Glutamatergic neuron (in vitro differentiated cells): ENCODE measurements at places on chromosomes 11 and 22. TPM values are rescaled to one million over a fixed set of nuclear protein-coding genes. Genes with fewer than 3 reads are reported as not detected.

GRCh38 chr11:34481307-34481706 is 32.3 kb downstream of the ELF5 start:
- no peak for DNase-seq

DNA sequence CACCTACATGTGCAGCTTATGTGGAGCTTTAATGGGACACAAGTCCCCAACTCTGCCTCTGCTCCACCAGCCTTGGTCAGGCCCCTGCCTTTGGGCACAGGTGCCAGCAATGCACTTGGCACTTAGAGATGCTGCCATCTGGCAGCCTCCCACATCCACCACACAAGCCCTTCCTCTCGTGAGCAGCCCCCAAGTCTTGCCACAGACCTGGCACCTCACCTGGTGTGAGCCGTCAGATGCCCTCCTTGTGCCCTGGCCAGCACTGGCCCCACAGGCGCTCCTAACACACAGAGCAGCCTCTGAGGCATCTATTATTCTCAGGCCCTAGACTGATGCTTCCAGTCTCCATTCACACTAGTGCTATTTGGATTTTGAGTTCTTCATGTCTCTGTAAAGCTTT is 24.5 kb upstream of the SERPIND1 start:
- DNase-seq = no peak

- no peak for DNase-seq
These were observed 27.2 kb downstream of the GRAMD1B start for GRCh38 chr11:123457187-123457770.

DNA sequence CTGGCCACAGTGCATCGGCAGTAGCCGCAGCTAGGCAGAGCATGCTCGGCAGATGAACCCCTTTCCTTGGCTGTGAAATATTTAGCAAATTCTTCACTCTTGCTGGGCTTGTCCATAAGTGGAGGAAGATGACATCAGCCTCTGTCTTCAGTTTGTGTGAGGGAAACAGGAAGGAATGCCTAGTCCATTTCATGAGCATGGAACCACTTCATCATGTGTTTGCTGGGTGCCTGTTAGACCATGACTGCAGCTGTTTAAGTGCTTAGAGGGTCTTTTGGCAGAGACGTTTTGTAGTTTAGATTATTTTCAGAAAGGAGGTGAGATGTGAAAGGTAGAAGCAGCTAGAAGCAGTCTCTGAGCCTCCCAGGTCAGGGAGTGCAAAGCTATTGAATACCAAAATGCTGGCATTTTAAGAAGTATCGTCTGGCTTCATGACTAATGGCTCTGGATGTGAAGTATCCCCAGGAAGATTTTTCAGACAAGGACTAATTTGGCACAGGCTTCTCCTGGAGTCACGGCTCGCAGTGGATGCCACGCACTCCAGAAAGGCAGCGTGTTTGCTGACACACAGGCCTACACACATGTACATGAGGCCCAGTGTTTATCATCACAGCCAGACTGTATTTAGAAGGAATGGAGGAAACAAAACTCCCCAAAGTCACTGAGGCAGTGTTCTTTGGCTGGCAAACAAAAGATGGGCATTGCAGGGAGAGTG is 43.1 kb upstream of the GRAMD1B start:
- no peak for DNase-seq

GRCh38 chr11:110850846-110851245 is 138.6 kb upstream of the ARHGAP20 start:
- no peak for DNase-seq

GRCh38 chr11:105840391-105840790 is 181.6 kb downstream of the MSANTD4 start:
- no peak for DNase-seq

GRCh38 chr22:20383538-20383937 is 10.4 kb upstream of the ZNF74 start:
- no peak for DNase-seq

- no peak for DNase-seq
These were observed 51.5 kb upstream of the MTNR1B start for GRCh38 chr11:92917927-92918326.

- no peak for DNase-seq
These were observed 67.9 kb upstream of the GRAMD1B start for GRCh38 chr11:123362186-123362585.

GRCh38 chr11:59552844-59553243 is 41.5 kb downstream of the OR4D9 start:
- DNase-seq = no peak

GRCh38 chr11:104028476-104029263 is 7.8 kb upstream of the DDI1 start:
- DNase-seq = no peak

DNA sequence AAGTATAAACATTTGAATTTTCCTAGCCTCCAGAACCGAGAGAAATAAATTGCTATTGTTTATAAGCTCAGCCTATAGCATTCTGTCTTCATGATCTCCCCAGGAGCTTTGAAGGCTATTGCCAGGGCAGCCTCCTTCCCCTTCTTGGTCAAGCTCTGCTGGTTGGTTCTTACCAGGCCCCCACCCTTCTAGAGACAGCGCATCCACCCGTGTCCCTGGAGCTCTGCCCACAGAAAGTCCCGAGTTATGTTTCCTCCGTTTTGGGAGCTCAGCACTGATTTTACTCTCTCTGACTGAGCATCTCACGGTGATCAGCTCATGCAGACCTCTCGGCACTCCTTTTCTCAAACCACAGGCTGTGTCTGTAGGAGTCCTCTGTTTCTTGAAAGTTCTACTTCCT is 123.8 kb upstream of the SORL1-AS1 start:
- no peak for DNase-seq

- DNase-seq = no peak
These were observed 68.2 kb downstream of the ENDOD1 start for GRCh38 chr11:95157824-95158223.

GRCh38 chr11:117766576-117766975 is 30.4 kb downstream of the DSCAML1 start:
- DNase-seq = no peak

- no peak for DNase-seq
These were observed 34.9 kb upstream of the ACER3 start for GRCh38 chr11:76825726-76826396.

- DNase-seq = no peak
These were observed 3.7 kb upstream of the CARNS1 start for GRCh38 chr11:67411785-67412152.

DNA sequence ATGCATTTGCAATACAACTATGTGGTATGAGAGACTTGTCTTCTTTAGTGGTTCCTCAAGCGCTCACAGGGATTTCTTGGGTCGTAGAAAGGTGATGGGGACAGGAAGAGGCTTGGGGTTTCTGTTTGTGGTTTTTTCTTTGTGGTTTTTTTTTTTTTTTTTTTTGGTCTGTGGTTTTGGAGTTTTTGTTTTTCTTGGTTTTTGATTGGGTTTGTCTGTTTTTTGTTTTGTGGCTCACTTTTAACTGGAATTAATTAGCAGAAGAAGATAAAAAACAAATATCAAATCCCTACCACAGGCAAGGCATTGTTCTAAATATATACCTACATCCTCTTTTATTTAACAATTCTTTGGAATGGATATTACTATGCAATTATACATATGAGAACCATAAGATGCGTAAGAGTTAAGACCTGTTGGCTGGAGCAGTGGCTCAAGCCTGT is 5.5 kb downstream of the TTC28 start:
- DNase-seq = no peak

- no peak for DNase-seq
These were observed 29.3 kb downstream of the KIAA0930 start for GRCh38 chr22:45211435-45211834.

GRCh38 chr11:43948341-43949225 is 6.1 kb downstream of the C11orf96 start:
- no peak for DNase-seq

GRCh38 chr11:725624-726202 is 19.7 kb downstream of the EPS8L2 start:
- DNase-seq = no peak

DNA sequence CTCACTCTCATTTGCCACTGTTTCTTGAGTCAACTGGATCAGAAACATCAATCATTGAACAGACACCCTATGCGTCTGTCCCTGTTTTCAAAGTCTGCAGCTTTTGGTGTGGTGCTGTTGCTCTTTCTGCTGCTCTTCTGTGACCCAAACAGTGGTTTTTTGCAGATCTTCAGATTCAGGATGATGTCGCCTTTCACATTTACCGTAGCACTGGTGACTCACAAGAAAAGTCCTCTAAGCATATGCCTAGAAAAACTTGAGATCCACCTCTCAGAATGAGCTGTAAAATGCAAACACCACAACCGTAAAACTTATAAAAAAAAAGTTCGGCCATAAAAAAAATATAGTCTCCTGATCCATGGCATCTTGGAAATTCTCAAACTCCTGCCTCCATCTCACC is 400.4 kb downstream of the NTM start:
- DNase-seq = no peak

- no peak for DNase-seq
These were observed 7.8 kb upstream of the NFAM1 start for GRCh38 chr22:42439821-42440674.

DNA sequence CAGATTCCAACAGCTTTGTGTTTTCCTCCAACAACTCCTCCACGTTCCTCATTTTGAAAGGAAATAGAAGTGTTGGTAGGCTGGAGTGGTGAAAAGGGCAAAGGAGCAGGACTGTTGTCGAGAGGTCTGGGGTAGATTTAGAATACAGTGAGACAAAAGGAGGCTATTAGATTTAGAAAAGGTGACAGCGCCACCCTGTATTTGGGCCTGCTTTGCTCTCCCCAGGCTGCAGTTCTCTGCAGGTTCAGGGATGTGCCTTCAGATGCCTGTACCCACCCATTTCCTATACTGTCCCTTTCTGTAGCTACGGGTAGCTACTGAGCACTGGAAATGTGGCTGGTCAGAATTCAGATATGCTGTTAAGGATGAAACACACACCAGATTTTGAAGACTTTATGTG is 20.8 kb downstream of the MMP13 start:
- no peak for DNase-seq

DNA sequence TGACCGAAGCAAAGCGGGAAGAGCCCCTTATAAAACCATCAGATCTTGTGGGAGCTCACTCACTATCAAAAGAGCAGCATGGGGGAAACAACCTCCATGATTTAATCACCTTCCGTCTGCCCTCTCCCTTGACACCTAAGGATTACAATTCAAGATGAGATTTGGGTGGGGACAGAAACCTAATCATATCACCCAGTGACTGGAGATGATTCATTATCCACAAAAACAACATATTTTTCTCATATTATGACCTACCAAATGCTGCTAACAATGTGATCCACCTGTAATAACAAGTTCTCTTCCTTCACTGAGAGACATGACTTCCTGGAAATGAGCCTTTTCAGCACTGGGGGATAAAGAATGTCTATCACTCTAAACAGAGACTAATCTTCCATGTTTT is 23.4 kb upstream of the HEPHL1 start:
- DNase-seq = no peak

GRCh38 chr11:11401960-11402535 is 49.0 kb upstream of the CSNK2A3 start:
- DNase-seq = no peak

- no peak for DNase-seq
These were observed 17.7 kb downstream of the CBL start for GRCh38 chr11:119223856-119224255.

GRCh38 chr22:47126344-47126811 is 363.9 kb downstream of the TBC1D22A start:
- peak; percentile 14 for DNase-seq

DNA sequence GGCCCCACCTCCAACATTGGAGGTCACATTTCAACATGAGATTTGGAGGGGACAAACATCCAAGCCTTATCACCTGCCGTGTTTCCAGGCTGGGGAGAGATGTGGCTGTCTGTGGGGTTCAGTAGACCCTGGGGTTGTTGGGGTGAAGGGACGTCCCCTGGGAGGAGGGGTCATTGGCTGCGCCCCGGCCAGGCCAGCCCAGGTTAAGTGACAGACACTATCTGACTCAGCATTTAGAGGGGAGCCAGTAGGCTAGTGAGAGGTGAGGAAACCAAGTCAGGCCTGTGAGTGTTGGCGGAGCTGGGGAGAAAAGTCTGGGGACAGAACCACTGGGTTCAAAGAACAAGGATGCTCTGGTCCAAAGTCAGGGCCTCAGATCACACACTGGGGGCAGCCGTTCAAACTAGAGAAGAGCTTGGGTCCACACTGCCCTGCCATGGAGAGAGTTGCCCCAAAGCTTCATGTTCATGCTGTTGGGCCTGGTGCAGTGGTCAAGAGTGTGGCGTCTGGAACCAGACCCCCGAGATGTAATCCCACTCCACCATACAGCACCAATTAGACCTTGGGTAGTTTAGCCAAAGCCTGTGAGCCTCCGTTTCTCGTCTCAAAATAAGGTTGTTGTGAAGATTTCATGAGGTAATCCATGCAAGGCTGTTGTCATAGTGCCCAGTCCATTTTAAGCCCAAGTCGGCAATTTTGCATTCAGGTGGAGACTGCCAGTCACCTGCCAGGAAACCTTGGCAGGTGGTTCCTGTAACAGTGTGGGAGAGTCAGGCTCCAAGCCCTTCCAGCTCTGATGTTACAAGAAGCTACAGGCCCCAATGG is 1289.6 kb downstream of the TBC1D22A start:
- no peak for DNase-seq

DNA sequence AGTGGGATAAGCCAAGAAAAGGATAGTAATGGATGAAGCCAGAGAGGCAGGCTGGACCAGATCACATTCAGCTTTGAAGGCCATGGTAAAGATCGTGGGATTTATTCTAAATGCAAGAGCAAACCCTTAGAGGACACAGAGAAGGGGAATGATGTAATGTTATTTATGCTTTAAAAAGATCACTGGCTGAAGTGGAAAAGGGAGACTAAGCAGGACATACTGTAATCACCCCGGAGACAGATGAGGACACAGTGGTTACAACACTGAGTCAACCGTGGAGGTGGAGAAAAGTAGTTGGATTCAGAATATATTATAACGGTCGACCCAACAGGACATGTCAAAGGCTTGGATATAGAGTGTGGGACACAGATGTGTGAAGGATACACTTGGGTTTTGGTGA is 38.5 kb downstream of the CDON start:
- DNase-seq = no peak

GRCh38 chr22:38481162-38481870 is 13.4 kb downstream of the KDELR3 start:
- no peak for DNase-seq

GRCh38 chr11:108565653-108566052 is 27.9 kb downstream of the EXPH5 start:
- DNase-seq = no peak

DNA sequence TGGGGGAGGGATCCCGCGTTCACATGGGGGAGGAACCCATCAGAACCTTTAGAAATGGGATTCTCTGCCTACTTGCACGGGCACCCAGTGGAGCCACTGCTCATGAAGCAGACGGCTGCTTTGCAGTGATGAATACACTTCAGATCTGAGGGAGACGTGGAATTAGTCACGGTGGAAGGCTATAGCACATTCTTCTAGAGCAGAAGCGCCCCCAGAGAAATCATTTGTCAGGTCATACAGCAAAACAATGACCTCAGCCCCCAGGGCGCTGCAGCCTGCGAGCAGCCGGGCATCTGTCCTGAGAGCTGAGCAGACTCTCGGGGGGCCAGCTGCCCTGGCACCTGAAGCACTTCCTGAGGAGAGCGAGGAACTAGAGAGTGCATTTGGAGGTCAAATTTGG is 12.7 kb downstream of the TP53AIP1 start:
- DNase-seq = peak; percentile 76

The XKR3 gene
- not detected for total RNA-seq

The PGA5 gene
- not detected for total RNA-seq

The TUBA8 gene
- 3.7 TPM for total RNA-seq

The MICAL2 gene
- total RNA-seq = 4.4 TPM

The OR52K2 gene
- total RNA-seq = not detected

The OR10A5 gene
- total RNA-seq = not detected

The PTPRCAP gene
- total RNA-seq = 2.1 TPM

The SCGB1C1 gene
- not detected for total RNA-seq

The SCO2 gene
- 4.8 TPM for total RNA-seq

The KRTAP5-5 gene
- total RNA-seq = not detected

The FGF4 gene
- 0.37 TPM for total RNA-seq

The STK33 gene
- total RNA-seq = 8.5 TPM

The LARGE1 gene
- total RNA-seq = 81.2 TPM

The MFNG gene
- 61.1 TPM for total RNA-seq

The CARD18 gene
- not detected for total RNA-seq
